Smooth muscle cell of the pulmonary artery (primary cell): ENCODE measurements at places on chromosomes 1 and 21. TPM values are rescaled to one million over a fixed set of nuclear protein-coding genes. Genes with fewer than 3 reads are reported as not detected.

Gene HRNR
- total RNA-seq, result not detected in 2 replicates

Gene JAM2
- total RNA-seq, result 3.3 and 6.9 TPM in 2 replicates

Gene CD2
- total RNA-seq, result not detected in 2 replicates

Gene CLCA4
- not detected in 2 replicates for total RNA-seq

Gene BEND5
- total RNA-seq, result 0.59 TPM in 1 of 2 replicates, not detected in the other

Gene HSD17B7
- 19.5 and 19.8 TPM in 2 replicates for total RNA-seq

Gene DYNLT5
- 0.46 and 0.65 TPM in 2 replicates for total RNA-seq

Gene PADI4
- total RNA-seq, result not detected in 2 replicates

Gene FAM163A
- total RNA-seq, result under 0.01 TPM in 1 of 2 replicates, not detected in the other

Gene HAO2
- not detected in 2 replicates for total RNA-seq

Gene SCP2
- 136 and 137 TPM in 2 replicates for total RNA-seq

Gene AZIN2
- 6.9 and 9.2 TPM in 2 replicates for total RNA-seq

Gene PLCH2
- 0.33 and 0.53 TPM in 2 replicates for total RNA-seq

Gene NCF2
- total RNA-seq, result 0.39 and 0.89 TPM in 2 replicates

Gene WNT3A
- total RNA-seq, result not detected in 2 replicates

Gene DTL
- 2.0 and 6.3 TPM in 2 replicates for total RNA-seq

Gene RBP7
- 0.26 TPM in 1 of 2 replicates, not detected in the other for total RNA-seq

Gene ZNF695
- total RNA-seq, result 0.79 and 0.98 TPM in 2 replicates

Gene SPRR3
- total RNA-seq, result not detected in 2 replicates

Gene ZNF593OS
- not detected in 2 replicates for total RNA-seq

Gene NR5A2
- total RNA-seq, result under 0.01 and 0.33 TPM in 2 replicates

Gene YBEY
- total RNA-seq, result 7.0 and 7.4 TPM in 2 replicates

Gene ZNF593
- 13.6 and 14.0 TPM in 2 replicates for total RNA-seq

Gene DFFB
- 6.3 and 7.5 TPM in 2 replicates for total RNA-seq
